Eye (tissue), 1 donor: ENCODE measurements at places on chromosomes 1 and 21.

- no peak for DNase-seq
These were observed 20.3 kb downstream of the NIPAL3 start for GRCh38 chr1:24435782-24436365.

DNA sequence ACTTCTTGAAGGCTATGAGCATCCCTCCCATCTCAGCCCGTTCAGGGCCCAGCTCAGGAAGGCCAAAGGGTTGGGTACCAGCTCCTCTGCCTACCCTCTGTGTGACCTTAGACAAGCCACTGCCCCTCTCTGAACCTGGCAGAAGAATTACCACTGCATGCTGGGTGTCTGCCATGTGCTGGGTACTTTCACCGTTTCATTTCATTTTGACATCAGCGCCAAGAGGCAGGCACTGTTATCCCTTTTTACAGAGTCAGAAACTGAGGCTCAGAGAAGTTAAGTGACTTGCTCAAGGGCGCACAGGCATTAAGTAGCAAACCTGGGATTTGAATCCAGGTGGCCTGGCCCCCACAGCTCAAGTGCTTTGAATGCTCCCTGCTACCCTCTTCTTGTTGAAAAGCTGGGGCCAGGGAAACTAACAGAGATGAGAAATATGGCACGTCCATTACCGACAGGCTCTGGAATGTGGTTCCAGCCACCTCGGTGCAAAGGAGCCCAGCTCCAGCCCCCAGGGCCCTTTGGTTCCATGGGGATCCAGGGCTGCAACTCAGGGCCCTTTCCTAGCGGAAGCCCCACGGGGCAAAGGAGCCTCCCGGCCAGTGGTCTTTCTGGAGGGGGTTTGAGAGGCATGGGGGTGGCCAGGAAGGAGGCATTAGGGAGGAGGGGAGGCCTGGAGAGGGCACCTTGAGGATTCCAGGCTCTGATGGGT lies 6.5 kb downstream of the TMEM82 start:
- no peak for DNase-seq

- no peak for DNase-seq
These were observed 105.9 kb upstream of the IGSF21 start for GRCh38 chr1:18001725-18002124.

DNA sequence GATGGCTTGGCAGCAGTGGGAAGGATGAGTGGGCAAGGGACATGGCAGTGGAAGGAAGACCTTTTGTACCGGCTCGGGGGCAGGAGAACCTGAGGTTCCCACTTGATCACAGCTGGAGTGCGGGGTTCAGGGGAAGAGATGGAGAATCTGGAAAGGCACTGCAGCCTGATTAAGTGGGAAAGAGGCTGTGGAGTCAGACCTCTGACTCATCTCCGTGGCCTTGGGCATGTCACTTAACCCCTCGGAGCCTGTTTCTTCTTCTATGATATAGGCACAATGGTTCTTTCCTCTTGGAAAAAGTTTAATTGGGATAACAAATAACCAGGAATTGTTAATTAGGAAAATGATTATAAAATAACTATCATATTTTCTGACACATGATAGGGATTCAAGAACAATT lies 13.1 kb upstream of the TMEM61 start:
- DNase-seq = no peak

- DNase-seq = no peak
These were observed 135.6 kb downstream of the GPATCH2 start for GRCh38 chr1:217495249-217495648.

DNA sequence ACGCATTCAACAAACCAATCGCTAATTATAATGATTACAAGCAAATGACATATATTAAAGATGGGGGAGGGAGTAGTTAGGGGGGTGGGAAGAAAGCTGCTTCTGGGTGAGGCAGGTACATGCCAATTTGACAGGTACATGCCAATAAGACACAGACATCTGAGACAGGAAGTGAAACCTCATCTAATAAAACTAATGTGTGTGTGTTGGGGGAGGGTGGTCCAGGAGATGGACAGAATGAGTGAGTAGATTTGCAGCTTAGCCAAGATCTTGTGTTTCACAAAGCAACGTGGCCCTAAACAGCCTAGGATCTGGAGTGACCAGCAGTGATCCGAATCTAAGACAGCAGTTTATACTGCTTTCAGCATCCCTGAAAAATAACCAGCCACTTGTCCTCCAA lies 10.8 kb downstream of the CFAP45 start:
- no peak for DNase-seq

DNA sequence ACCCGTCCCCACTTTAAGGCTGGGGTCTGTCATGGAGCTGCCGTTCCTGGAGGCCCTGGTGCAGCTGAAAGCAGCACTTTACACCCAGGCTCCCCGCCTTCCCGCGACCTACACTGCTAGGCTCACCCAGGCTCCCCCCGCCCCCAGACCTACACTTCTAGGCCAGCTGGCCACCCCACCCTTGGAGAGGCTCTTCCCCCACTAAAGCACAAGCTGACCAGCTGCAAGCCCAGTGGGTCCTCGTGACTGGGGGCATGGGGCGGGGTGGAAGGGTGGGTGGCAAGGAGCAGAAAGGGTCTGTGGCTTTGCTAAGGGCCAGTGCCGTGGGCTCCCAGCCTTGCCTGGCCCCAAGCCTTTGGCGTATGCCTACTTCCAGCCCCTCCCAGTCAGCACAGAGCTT lies 9.7 kb upstream of the ARHGEF16 start:
- DNase-seq = no peak

- no peak for DNase-seq
These were observed 138.4 kb upstream of the BACE2 start for GRCh38 chr21:41029571-41029970.
